Kidney (tissue), 22 donors: ENCODE measurements at places on chromosomes 7 and 10. TPM values are rescaled to one million over a fixed set of nuclear protein-coding genes. Genes with fewer than 3 reads are reported as not detected.

Gene CRHR2
- total RNA-seq, result not detected

Gene NEBL
- 21.2 TPM for total RNA-seq

Gene GJD4
- total RNA-seq, result not detected

Gene CTAGE6
- 0.13 TPM for total RNA-seq

Gene GNAI1
- total RNA-seq, result 105 TPM

Gene LRRTM3
- 0.22 TPM for total RNA-seq

Gene LEP
- not detected for total RNA-seq

Gene PDLIM1
- total RNA-seq, result 148 TPM

Gene SHH
- total RNA-seq, result 15.2 TPM

Gene ELFN1
- 3.8 TPM for total RNA-seq

Gene RALA
- total RNA-seq, result 25.1 TPM

Gene PRSS2
- total RNA-seq, result not detected

Gene ZNF746
- 17.3 TPM for total RNA-seq

Gene VGF
- 0.38 TPM for total RNA-seq

Gene SPAG6
- 8.4 TPM for total RNA-seq

Gene STN1
- 30.1 TPM for total RNA-seq

Gene SFTPD
- total RNA-seq, result 1.7 TPM

Gene MRLN
- not detected for total RNA-seq

Gene SLC16A9
- 15.5 TPM for total RNA-seq

Gene RARRES2
- total RNA-seq, result 104 TPM

Gene MGAM2
- 0.13 TPM for total RNA-seq

Gene ITPRID1
- not detected for total RNA-seq

Gene BPGM
- 21.2 TPM for total RNA-seq

Gene PNLIPRP2
- not detected for total RNA-seq

Gene ASIC3
- 1.9 TPM for total RNA-seq

Gene ARHGEF35
- 22.1 TPM for total RNA-seq

Gene SPDYE16
- total RNA-seq, result 0.31 TPM

Gene ABI1
- 54.1 TPM for total RNA-seq

Gene CYP2C19
- total RNA-seq, result 0.28 TPM

Gene GIMAP2
- total RNA-seq, result 19.5 TPM

Gene CCL24
- total RNA-seq, result not detected

Gene ELOVL3
- 0.35 TPM for total RNA-seq

Gene LRRD1
- 0.25 TPM for total RNA-seq

Gene CRPPA
- total RNA-seq, result 5.9 TPM

Gene OPALIN
- total RNA-seq, result not detected

Gene HELLS
- total RNA-seq, result 13.5 TPM

Gene SFTPA1
- not detected for total RNA-seq

Gene FMC1
- 23.0 TPM for total RNA-seq

Gene ZNF777
- total RNA-seq, result 12.9 TPM

Gene PRF1
- 8.8 TPM for total RNA-seq

Gene ABCB4
- total RNA-seq, result 2.0 TPM

Gene PAPSS2
- 84.2 TPM for total RNA-seq

Gene OR13A1
- not detected for total RNA-seq

Gene CLCN1
- total RNA-seq, result 0.35 TPM

Gene EGR2
- 1.6 TPM for total RNA-seq

Gene NPTX2
- 2.0 TPM for total RNA-seq

Gene GOLGA7B
- 0.50 TPM for total RNA-seq

Gene MUC3A
- total RNA-seq, result 39.1 TPM

Gene PYROXD2
- total RNA-seq, result 14.1 TPM

Gene TET1
- 2.2 TPM for total RNA-seq

Gene PRLHR
- not detected for total RNA-seq
